Activated naive CD8-positive, alpha-beta T cell treated with anti-CD3 and anti-CD28 coated beads, Interleukin-2, amount 10 ng/mL, durations not matched to agents 7 days and 5 days (primary cell): ENCODE measurements at places on chromosomes 2 and 18. TPM values are rescaled to one million over a fixed set of nuclear protein-coding genes. Genes with fewer than 3 reads are reported as not detected.
A peak's percentile ranks its signal among the peaks of the same experiment; 100 is the strongest.

DNA sequence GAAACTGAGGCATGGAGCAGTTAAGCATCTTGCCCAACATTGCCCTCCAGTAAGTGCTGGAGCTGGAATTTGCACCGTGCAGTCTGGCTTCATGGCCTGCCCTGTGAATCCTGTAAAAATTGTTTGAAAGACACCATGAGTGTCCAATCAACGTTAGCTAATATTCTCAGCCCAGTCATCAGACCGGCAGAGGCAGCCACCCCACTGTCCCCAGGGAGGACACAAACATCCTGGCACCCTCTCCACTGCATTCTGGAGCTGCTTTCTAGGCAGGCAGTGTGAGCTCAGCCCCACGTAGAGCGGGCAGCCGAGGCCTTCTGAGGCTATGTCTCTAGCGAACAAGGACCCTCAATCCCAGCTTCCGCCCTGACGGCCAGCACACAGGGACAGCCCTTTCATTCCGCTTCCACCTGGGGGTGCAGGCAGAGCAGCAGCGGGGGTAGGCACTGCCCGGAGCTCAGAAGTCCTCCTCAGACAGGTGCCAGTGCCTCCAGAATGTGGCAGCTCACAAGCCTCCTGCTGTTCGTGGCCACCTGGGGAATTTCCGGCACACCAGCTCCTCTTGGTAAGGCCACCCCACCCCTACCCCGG, 1.3 kb downstream of the PROC start:
- DNase-seq = no peak

DNA sequence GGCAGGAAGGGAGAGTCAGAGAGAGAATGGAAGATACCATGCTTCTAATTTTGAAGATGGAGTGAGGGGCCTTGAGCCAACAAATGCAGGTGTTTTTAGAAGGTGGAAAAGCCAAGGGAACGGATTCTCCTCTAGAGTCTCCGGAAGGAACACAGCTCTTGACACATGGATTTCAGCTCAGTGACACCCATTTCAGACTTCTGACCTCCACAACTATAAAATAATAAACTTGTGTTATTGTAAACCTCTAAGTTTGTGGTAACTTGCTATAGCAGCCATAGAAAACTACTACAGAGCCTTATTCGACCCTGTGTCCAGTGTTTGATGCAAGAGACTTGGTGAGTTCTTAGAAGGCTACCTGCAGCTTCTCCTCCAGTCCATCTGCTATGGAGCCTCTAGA, 7.8 kb downstream of the IL1F10 start:
- DNase-seq = no peak

DNA sequence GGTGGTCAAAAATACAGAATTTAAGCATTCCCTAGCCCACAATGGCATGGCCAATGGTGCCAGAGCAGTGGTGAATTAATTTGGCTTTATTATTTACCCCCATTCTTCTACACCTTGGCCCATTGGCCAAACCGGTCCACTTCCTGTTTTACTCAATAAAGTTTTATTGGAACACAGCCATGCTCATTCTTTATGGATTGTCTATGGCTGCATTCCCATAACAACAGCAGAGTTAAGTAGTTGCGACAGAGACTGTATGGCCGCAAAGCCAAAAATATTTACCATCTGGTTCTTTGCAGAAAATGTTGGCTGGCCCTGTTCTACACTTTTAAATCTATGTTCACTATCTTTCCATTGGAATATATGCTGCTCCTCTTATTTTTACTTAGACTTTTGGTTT, 130.3 kb upstream of the CCDC68 start:
- no peak for DNase-seq

The RAMP1 gene
- total RNA-seq = 1.1 TPM

DNA sequence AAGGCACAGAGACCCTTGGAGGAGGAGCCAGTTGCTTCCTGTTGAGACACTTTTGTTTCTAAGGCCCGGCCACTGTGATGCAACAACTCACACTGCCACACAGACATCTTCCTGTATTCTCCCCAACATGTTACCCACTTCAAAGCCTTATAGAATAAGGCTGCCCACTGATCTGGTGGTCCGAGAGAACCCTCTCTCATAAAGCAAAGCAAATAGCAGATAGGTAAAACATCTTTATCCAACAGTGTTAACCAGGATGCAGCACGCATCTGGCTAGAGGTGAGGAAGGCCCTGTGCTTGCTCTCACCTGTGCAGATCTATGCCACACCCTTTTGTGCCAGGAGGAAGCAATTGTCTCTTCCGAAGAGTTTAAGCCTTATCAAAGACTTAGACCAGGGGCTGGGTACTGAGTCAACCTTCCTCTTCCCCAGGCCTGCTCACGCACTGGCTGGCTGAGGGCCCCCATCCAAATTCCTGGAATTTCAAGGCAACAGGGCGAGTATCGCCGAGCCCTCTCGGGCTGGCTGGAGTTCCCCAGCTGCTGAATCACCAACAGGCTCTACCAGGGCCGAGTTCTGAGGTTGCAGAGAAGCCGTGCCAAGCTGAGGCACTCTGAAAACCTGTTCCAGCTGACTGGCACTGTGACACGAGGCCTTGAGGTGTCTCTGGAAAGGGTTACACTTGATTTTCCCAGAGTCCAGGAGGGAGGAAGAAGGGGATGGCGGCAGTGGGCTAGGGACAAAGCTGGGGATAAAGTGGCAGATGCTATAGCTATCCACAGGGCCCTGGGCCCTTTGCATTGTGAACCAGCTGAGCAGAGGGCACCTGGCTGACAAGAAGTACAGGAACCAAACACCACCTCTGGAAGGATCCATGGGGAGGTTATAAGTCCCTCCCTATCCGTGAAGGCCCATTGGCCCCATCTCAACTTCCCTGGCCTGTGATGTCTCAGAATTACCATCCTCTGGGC, 29.3 kb downstream of the TGFA start:
- DNase-seq = peak; percentile 39

The MTHFD2 gene
- 127 TPM for total RNA-seq

The RSAD2 gene
- total RNA-seq = 105 TPM

The DES gene
- not detected for total RNA-seq

- no peak for DNase-seq
Measured at GRCh38 chr2:41930807-41931566, 116.8 kb upstream of the PKDCC start.

- no peak for DNase-seq
Measured at GRCh38 chr2:83630351-83630750, 828.7 kb downstream of the SUCLG1 start.
